8988T (cell line): ENCODE measurements at places on chromosomes 11 and 22.

- no peak for DNase-seq
These were observed 272.3 kb upstream of the RAG2 start for GRCh38 chr11:36870361-36870760.

DNA sequence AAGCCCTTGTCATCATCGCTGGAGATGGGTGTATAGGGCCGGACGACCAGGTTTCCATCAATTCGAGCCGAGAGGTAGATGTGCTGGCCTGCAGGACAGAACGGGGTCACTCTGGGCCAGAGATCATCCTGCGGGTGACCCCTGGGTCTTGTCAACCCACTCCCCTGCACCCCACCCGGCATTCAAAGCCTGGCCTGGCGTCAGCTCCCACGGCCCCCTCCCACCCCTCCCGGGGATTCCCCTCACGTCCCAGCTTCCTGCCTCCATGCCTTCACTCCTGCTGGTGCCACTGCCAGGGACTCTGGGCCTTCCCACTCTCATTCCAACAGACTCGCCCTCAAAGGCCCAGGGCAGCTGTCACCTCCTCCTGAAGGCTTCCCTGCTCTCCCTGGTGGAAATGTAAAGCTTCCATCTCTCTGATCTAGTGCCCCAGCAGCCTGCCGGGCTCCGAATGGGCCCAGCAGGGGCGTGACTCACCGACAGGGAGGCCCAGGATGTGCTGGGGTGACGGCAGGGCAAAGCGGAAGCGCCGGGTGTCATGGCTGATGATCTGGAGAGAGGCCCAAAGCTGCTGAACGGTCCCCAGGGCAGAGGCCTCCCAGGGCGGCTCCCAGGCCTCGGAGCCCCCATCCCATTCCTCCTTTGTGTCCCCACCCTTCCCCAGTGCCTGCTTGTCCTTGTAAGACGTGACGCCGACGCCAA lies 9.3 kb downstream of the ATP5MGL start:
- DNase-seq, result no peak

DNA sequence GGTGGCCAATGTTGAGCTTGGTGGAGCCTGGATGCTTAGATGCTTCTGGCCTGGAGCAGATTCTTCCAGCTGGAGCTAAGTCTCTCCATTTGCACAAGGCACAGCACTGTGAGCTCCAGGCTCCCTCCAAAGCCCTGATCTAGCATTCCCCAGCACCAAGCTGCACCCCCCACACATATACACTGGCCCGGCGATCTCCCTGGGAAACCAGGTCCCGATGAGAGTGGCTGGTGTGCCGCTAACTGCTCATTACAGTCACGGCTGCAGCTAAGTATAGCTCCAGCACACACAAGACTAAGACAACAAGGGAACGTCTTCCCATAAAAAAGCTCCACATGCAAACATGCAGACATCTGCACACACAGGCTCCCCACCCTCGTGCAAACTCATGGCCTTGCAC lies 17.6 kb downstream of the KCNC1 start:
- no peak for DNase-seq

- no peak for DNase-seq
These were observed 251.4 kb downstream of the BLID start for GRCh38 chr11:121864660-121865059.

DNA sequence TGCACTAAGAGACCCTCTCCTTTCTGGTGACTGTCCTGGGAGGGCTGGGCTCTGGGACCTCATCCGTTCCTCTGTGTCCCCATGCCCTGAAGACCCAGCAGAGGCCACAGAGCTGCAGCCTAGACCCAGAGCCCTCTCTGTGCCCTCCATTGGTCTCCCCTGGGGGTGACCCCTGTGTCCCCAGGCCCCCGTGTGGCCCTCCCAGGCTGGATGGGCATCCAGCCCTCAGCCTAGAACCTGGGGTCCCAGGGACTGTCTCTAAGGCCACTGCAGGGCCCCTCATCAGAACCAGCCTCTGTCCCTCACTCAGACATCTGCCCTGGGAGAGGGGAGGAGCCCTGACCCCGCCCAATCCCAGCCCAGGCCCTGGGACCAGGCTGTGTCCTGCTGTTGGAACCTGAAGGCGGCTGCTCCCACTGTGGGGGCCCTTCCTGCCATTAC lies 5.7 kb downstream of the IGLL1 start:
- no peak for DNase-seq

DNA sequence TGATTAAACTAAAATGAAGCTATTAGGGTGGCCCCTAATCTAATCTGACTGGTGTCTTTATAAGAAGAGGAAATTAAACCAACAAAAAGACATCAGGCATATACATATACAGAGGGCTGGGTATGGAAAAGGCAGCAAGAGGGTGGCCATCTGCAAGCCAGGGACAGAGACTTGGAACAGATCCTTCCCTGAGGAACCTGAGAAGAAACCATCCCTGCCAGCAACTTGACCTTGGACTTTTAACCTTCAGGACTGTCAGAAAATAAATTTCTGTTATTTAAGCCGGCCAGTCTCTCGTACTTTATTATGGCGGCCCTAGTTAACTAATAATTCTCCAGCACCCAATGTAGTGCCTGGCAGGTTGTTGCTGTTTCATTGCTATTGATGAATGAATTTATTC lies 361.5 kb upstream of the PDGFD start:
- DNase-seq, result no peak

GRCh38 chr11:63573881-63574855 lies 11.0 kb upstream of the PLAAT2 start:
- DNase-seq, result no peak

GRCh38 chr11:7564803-7565202 lies 51.0 kb downstream of the PPFIBP2 start:
- no peak for DNase-seq

GRCh38 chr11:119892311-119892808 lies 163.4 kb upstream of the NECTIN1 start:
- no peak for DNase-seq

GRCh38 chr11:121557348-121557747 lies 104.6 kb upstream of the SORL1-AS1 start:
- no peak for DNase-seq

DNA sequence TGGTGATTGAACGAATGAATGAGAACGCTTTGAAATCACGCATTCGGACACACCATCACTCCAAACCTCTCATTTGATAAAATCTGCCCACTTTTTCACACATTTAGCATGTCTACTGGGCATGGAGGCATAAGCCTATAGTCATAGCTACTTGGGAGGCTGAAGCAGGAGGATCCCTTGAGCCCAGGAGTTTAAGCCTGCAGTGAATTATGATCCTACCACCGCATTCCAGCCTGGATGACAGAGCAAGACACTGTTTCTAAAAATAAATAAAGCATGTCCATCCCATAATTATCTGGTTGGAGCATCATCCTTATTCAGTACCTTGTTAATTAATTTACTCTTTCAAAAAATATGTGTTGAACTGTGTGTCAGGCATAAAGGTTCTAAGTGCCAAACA lies 3.3 kb upstream of the PICALM start:
- no peak for DNase-seq

DNA sequence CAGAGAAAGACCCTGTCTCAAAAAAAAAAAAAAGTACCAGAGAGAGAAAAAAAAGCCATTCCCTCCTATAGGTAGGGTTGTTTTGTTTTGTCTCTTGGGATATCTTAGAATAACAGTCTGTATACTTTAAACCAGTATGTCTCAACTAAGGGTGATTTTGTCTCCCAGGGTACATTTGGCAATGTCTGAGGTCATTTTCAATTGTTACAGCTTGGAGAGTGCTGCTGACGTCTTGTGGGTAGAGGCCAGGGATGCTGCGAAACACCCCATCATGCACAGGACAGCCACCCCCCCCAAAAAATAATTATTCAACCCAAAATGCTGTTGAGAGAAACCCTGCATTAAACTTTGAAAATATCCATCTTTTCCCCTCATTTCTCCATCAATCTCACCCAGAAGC lies 56.1 kb upstream of the CRTAM start:
- no peak for DNase-seq
